ENCODE measurements at places on chromosomes 3 and 15. TPM values are rescaled to one million over a fixed set of nuclear protein-coding genes. Genes with fewer than 3 reads are reported as not detected.

GRCh38 chr15:98977441-98977840 is 30.2 kb downstream of the PGPEP1L start:
- no peak for DNase-seq

DNA sequence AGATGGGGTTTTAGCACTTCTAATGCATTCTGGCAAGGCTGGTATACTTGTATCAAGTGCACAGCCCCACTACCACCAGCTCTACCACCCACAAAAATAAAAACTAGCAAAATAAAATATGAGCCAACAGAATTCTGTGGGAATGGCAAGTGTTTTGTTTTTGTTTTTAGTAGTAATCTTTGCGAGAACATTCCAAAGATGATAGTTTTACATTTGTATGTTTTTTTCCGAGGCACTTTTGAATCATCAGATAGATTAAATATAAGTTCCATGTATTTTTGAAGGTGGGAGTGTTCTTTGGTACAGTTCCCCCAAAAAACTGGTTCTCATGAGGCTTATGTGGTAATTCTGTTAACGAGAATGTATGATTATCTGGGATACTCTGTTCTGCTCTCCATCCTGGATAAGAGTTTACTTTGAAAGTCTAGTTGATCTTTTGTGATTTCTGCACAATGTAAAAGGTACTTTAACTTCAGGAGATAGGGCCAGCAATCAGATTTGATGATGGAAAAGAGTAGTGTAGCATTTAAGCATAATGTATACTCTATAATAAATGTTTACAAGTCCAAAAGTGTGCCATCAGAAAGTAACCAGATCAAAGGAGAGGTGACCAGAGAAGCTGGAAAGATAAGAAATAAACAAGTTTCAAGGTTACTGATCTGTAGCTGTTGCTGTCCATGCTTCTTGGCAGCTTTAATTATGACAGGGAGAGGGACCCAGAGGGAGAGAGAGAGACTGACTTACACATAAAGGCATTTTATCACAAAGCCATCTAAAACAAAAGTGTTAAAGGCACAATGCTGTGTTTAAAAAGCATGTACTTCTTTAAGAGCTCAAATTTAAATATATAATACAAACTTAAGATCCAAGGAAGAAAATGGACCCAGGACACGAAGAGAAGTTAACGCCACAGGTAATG is 130.9 kb downstream of the PGPEP1L start:
- no peak for DNase-seq

GRCh38 chr3:112143689-112144088 is 10.6 kb upstream of the GCSAM start:
- DNase-seq, result no peak

The CRBN gene
- 28.1 TPM for polyA plus RNA-seq

- no peak for DNase-seq
Measured at GRCh38 chr15:73985101-73985873, 6.8 kb downstream of the STOML1 start.

- DNase-seq, result no peak
Measured at GRCh38 chr3:155131104-155131503, 51.0 kb downstream of the MME start.

DNA sequence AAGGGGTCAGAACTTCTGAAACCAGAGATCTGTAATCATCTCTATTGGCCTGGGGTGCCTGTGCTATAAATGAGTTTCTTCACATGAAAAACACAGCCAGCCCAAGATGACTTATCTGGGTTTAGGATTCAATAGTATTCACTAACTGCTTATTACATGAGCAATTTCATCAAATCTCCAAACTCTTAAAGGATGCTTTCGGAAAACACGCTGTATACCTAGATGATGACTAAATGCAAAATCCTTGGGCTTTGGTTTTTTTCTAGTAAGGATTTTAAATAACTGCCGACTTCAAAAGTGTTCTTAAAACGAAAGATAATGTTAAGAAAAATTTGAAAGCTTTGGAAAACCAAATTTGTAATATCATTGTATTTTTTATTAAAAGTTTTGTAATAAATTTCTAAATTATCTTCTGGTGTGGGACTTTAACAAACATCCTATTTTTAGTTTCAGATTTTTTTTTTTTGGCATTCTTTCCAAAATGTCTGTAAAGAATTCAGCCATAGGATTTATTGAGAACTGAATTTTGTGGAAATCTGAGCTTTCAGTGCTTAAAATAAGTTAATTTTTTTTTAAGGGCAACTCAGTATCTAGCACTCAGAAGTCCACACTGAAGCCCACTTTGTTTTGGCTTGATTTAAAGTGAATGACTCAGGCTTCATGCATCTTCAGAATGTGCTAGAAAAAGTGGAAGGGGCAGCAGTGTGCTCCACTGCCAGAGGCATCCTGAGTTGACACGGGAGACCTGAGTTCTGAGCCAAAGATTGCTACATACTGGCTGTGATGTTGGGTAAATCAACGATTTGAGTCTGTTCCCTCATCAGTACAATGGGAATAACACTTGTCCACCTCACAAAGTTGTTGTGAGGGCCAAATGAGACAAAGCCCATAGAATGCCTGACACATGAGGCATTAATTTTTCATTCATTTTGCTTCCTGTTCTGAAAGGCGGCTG is 18.7 kb downstream of the TMEM43 start:
- peak; percentile 69 for DNase-seq

DNA sequence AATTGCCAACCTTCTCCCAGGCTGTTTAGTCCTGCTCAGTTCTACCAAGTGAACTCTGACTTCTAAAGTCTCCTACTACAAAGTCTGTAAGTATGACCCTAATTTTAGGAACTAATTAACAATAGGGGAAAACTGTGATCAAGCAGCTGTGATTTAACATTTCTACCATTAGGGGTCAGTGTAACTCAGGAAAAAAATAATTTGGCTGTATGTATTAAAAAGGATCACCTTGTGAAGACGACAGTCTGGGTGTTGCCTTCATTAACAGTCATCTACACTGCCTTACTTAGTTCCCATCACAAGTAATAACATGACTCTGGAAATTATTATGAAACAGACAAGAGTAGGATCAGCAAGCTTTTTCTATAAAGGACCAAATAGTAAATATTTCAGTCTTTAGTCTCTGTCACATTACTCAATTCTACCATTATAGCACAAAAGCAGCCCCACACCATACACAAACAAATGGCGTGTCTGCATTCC is 4.2 kb upstream of the NPHP3 start:
- peak; percentile 19 for DNase-seq

The FGD5 gene
- not detected for polyA plus RNA-seq

The INAFM2 gene
- polyA plus RNA-seq, result 3.9 TPM

DNA sequence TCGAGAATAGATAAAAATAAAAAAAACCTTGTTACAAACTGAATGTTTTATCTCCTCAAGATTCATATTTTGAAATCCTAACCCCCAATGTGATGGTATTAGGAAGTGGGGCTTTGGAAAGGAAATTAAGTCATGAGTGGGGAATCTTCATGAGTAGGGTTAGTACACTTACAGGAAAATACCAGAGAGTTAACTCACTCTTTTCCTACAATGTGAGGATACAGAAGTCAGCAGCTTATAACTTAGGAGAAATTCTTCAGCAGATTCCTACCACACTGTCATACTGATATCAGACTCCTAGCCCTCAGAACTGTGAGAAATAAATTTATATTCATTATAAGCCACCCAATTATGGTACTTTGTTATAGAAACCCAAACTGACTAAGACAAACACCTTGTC is 453.1 kb downstream of the GBE1 start:
- DNase-seq, result no peak

DNA sequence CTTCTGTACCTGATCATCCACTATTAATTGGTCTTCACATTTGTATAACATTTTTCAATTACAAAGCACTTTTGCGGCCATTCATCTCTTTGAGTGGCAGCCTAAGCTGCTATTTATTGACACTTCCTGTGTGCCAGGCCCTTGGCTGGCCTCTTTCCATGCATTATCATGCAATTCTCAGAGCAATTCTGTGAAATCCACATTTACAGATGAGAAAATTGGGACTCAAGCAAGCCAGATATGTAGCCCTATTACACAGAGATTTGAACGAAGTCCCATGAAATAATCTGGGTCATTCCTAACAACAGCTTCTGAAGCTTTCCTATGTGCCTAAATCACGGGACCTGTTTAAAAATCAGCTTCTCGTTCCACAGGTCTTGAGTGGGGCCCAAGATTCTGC is 17.4 kb downstream of the SLC6A1 start:
- DNase-seq, result no peak

The IGSF10 gene
- 0.79 TPM for polyA plus RNA-seq

The VWA5B2 gene
- 0.47 TPM for polyA plus RNA-seq

The ASB14 gene
- 0.03 TPM for polyA plus RNA-seq

DNA sequence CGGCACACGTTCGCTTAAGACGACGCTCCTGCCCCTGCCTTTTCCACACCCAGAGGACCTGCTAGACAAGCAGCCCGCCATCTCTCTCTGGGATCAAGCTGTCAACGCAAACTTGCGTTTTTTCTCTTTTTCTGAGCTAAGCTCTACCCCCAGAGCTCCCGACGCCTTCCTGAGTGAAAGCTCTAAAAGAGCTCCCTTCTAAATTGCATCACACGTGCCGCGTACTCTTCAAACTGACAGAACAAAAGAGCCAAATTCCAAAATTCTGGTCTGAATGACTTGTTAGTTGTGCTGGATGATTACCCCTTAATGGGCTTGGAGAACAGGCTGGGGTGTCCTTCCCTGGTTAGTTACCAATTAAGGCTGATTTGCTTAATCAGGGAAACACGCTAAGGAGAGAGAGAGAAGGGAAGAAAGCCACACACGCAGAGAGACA is 81.2 kb downstream of the MDFIC2 start:
- no peak for DNase-seq

GRCh38 chr3:27669591-27669990 is 52.5 kb downstream of the EOMES start:
- DNase-seq, result no peak

- DNase-seq, result peak; percentile 75
Measured at GRCh38 chr15:87816811-87817210, 439.7 kb downstream of the NTRK3 start.

DNA sequence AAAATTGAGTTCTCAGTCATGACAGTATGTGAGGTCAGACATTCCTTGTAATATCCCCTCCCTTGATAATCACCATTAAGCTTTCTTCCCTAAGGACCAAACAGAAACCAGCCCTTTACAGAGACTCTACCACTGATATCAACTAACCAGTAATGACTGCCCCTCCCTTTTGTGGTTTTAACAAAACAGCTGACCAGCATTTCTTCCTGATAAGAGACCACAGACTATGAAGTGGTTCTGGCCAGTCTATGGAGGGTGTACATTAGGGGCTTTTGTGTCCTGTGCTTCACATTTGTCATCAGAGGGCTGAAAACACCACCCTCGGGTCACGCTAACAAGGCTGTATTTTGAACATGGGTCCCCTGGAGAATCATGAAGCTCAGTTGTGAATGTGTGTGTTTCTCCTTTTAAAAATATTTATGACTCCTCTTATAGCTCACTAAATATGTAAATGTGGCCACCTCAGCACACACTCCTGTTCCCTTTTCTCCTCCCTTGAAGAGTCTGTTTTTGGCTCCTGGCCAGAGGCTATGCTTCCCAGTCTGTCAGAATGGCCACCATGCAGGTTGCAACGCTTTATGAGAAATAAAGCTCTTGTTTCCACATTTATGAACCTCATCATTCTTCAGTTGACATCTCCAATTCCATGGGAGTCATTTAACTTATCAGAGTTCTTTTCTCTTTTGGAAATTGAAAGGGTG is 239.3 kb downstream of the CPNE4 start:
- no peak for DNase-seq

The HDAC11 gene
- 11.3 TPM for polyA plus RNA-seq

The IQCH gene
- polyA plus RNA-seq, result 2.1 TPM

The NLGN1 gene
- not detected for polyA plus RNA-seq

- DNase-seq, result no peak
Measured at GRCh38 chr3:27613846-27614500, 108.2 kb downstream of the EOMES start.

Data from A549 (cell line).